Subcutaneous adipose tissue (tissue), 4 donors: ENCODE measurements at places on chromosomes 6 and 20. TPM values are rescaled to one million over a fixed set of nuclear protein-coding genes. Genes with fewer than 3 reads are reported as not detected.

Gene KIFC1
- total RNA-seq = 0.33 TPM

Gene SLC17A2
- not detected for total RNA-seq

Gene MACROD2
- 7.0 TPM for total RNA-seq

Gene CRIP3
- not detected for total RNA-seq

Gene SLC35D3
- total RNA-seq = not detected

Gene EPHA7
- total RNA-seq = 0.33 TPM

Gene CD40
- 17.0 TPM for total RNA-seq

Gene APOM
- 4.4 TPM for total RNA-seq

Gene TRIM38
- 20.4 TPM for total RNA-seq

Gene L3MBTL3
- total RNA-seq = 5.9 TPM

Gene XRN2
- 56.7 TPM for total RNA-seq

Gene NEDD9
- 136 TPM for total RNA-seq

Gene IL17F
- total RNA-seq = not detected

Gene GSTA2
- not detected for total RNA-seq

Gene ETV7
- total RNA-seq = 1.6 TPM

Gene IL20RA
- total RNA-seq = 0.17 TPM
